ENCODE measurements at places on chromosomes 2 and 18.

GRCh38 chr2:101267671-101268656 is 15.3 kb downstream of the CNOT11 start:
- no peak for DNase-seq

DNA sequence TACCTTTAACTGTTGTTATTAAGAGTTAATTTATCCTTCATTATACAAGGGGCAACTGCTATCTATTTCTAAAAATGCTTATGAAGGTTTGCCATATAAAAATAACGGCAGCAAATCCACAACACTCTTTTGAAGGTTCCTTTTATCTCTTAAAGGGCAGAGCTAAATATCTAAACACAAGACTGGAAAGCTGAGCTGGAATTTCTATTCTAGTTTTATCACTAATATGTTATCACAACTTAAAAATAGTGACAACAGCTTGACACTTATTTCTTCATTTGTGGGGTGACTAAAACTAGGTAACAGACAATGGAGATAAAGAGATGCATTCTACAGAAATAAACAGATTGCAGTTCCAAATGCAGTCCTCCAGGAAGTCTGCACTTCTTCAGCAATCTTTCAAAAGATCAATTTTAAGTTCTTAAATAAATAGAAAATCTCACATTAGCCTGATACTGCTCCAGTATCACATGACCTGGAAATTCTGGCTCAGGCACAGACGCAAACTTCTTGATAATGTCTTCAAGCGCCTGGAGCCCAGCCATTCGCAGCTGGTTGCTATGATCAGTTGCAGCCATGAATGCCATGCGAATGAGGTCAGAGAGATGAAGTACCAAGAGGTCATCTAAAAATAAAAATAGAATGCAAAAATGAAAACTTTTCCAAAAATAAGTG is 54.0 kb upstream of the STRN start:
- no peak for DNase-seq

- DNase-seq: no peak
Observed at GRCh38 chr2:72162574-72162973, 14.9 kb upstream of the CYP26B1 start.

GRCh38 chr2:215796140-215796855 is 217.1 kb downstream of the MREG start:
- DNase-seq: peak; percentile 50

GRCh38 chr2:165456027-165456426 is 13.5 kb upstream of the CSRNP3 start:
- DNase-seq: no peak

DNA sequence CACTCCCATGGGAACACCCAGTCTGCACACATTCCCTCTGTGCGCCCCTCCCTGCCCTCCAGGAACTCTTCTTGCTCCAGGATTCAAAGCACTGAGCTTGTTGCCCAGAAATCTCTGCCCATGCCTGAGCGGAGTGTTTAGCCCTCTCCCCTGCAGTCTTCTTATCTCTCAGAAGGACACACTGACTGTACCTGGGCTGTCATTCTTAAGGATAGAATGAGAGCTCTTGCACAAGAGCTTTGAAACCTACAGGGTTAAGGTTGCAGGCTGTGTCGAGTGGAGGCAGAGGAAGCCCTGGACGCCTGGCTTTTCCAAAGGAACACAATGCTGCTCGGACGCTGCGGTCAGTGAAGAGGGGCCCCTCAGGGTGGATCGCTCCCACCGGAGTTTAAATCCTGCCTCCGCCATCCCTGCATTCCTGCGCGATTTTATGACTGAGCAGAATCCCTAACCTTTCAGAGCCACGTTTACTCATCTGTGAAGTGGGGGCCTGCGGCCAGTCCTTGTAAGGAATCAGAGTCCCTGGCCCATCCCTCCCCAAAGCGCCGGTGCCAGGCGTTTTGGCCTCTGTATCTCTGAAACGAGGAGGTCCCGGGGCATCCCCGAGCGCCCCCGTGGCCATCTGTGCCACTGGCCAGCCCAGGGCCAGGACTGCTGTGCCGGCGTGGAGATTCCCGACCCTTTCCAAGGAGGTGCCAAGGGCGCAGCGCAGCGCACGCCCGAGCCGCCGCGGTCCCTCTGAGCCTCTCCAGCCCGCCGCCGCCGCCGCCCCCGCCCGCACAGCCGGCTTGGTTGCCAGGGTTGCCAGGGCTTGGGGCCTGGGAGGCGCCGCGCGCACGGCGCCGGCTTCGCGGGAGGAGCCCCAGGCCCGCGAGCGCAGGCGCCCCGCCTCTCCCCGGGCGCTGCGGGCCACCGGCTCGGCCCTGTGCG is 58.9 kb downstream of the FAM168B start:
- no peak for DNase-seq

GRCh38 chr2:241933179-241933911 is 63.8 kb downstream of the RTP5 start:
- no peak for DNase-seq

DNA sequence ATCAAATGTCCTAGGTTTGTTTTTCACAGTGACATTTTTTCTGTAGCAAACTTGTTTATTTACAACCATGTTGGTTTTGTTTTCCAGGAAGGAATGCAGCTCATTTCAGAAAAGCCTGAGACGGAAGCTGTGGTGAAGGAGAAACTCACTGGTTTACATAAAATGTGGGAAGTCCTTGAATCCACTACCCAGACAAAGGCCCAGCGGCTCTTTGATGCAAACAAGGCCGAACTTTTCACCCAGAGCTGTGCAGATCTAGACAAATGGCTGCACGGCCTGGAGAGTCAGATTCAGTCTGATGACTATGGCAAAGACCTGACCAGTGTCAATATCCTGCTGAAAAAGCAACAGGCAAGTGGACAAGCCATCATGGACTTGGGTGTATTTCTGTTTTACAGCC is 79.2 kb upstream of the EML6 start:
- no peak for DNase-seq

DNA sequence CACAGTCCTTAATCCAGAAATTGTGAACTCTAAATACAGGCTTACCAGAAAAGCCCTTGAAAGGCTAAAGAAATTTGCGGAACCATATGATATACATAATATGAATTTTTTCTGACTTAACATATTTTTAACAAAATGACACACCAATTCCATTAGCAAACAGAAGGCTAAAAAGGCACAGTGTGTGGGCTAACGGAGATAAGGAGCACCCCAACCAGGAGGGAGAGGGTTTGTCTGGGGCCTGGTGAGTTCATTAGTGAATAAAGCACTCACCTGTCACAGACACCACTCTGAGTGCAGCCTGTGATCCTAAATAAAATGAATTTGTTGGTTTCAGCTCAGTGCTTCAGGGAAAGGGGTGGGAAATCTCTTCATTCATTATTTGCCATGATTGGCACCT is 2.7 kb upstream of the FECH start:
- DNase-seq: no peak

GRCh38 chr2:19762142-19762541 is 139.6 kb downstream of the TTC32 start:
- DNase-seq: no peak

DNA sequence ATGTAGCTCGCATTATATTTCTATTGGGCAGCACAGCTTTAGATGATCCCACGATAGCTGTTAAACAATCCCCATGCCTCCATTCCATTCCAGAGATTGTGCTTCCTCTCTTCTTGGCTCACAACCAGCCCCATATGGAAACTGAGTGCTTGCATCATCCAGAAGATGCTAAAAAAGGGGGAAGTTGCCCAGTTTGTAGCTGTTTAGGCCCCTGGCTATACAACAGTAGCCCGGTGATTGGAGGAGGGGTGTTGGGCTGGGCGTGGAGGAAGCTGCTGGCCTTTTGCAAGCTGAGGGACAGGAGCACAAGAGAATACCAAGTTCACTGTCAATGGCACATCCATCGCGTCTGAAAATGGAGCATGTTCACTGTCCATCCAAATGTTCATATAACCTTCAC is 360.2 kb downstream of the ALK start:
- no peak for DNase-seq

- no peak for DNase-seq
Observed at GRCh38 chr2:203594541-203594940, 59.4 kb upstream of the RAPH1 start.

GRCh38 chr2:228466851-228467250 is 285.4 kb upstream of the SPHKAP start:
- no peak for DNase-seq

DNA sequence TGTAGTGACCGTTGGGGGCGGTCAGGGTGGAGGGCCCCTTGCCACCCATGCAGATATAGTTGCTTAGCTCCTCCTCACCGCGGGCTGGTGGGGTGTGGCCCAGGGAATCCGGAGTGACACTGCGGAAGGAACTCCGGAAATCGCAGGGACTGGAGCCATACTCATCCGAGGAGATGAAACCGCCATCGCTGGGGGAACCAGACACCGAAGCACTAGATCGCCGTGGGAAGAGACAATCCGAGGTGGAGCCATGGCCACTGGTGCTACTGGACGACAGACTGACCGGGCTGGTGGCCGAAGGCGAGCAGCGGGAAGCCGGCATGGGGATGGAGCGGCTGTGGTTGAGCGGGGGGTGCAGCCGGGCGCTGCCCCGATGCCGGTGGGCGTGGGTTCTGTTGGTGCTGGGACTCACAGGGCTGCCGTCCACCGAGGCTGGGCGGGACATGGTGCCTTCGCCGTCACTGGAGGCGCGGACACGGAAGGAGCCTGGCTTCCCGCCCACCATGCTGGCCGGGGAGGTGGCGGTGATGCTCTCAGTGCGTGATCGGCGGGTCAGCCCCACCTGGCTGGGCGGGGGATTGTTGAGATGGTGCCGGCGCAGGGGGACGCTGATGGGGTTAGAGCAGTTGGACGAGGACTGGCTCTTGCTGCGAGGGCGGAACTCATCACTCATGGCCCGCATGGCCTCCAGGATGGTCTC is 2.2 kb downstream of the IRS1 start:
- DNase-seq: no peak
